ENCODE measurements at places on chromosomes 1 and 21.

GRCh38 chr21:45336870-45337269 is 49.2 kb upstream of the POFUT2 start:
- DNase-seq: no peak

GRCh38 chr1:206909161-206909882 is 12.1 kb downstream of the IL24 start:
- DNase-seq: no peak

- DNase-seq: no peak
Measured at GRCh38 chr1:69483246-69483645, 84.5 kb upstream of the LRRC7 start.

GRCh38 chr1:8677782-8678181 is 139.7 kb downstream of the RERE start:
- DNase-seq: no peak

DNA sequence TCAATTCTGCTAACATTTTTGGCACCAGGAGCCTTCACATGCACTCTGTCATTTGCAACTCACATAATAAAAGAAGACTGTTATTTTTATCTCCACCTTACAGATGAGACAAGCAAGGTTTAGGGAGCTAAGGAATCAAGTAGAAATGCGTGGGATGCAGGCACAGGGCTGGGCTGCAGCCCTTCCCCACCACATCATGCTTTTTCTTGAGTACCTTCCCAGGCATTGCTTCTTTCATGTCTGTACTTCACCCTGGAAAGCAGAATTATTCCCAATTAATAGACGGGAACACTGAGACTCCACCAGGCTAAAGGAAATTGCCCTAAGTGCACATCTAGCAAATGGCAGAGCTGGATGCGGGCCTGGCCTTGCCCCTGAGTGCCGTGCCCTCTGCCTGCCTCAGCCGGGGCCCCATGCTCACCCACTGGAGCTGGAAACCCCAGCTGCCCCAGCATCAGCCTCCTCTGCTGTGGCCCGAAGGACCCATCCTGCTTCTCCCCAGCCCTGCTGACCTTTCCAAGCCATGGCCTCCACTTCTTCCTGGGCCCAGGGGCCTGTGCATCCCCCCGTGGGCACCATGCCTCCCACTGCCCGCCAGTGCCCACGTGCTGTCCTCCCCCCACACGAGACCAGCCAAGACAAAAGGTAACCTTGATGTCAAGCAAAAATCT is 257.5 kb downstream of the TOMM20 start:
- DNase-seq: no peak

- peak; percentile 72 for DNase-seq
Measured at GRCh38 chr1:195604287-195604686, 1004.0 kb downstream of the KCNT2 start.

GRCh38 chr1:55869065-55869464 is 653.9 kb upstream of the USP24 start:
- no peak for DNase-seq

GRCh38 chr1:41468122-41468762 is 16.2 kb downstream of the EDN2 start:
- no peak for DNase-seq

- DNase-seq: no peak
Measured at GRCh38 chr1:88462488-88463261, 221.4 kb upstream of the PKN2 start.

GRCh38 chr1:21628798-21629393 is 40.3 kb downstream of the RAP1GAP start:
- DNase-seq: no peak

GRCh38 chr1:225736437-225737098 is 41.1 kb upstream of the SRP9 start:
- DNase-seq: no peak

DNA sequence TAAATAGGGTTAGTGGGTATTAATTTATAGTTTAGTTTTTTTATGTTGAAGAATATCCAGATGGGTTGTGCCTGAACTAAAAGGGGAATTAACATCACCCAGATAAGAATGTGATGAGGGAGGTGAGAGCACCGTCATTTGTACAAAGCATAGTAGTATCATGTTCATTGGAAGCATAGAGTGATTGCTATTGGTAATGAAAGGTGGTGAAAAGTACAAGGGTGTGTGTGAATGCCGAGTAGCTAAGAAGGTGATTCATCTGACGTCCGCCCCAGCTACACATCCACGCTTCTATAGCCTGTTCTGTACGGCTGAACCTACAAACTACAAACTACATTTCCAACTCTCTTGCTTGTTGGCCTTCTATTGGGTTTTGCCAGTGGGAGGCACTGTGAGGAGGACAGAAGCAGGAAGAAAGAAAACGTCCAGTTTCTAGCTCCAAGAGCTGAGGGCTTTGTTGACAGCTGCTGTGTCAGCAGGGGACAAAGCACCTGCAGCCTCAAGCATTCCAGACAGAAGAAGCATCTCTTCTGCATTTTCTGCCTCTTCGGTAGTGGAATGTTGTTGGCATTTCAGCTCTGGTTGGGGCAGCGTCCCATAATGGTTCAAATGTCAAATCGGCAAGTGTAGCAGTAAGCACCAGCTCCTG is 404.8 kb downstream of the KCTD3 start:
- no peak for DNase-seq

- no peak for DNase-seq
Measured at GRCh38 chr21:41095983-41096382, 72.0 kb upstream of the BACE2 start.

- peak; percentile 4 for DNase-seq
Measured at GRCh38 chr1:233440951-233441401, 113.5 kb downstream of the MAP3K21 start.

- DNase-seq: no peak
Measured at GRCh38 chr1:225848030-225848955, 33.9 kb downstream of the TMEM63A start.

- DNase-seq: no peak
Measured at GRCh38 chr1:178119628-178120027, 25.7 kb downstream of the RASAL2 start.

GRCh38 chr1:201013991-201014815 is 9.3 kb downstream of the KIF21B start:
- DNase-seq: no peak

- DNase-seq: no peak
Measured at GRCh38 chr1:225917536-225917935, 6.5 kb downstream of the PYCR2 start.

DNA sequence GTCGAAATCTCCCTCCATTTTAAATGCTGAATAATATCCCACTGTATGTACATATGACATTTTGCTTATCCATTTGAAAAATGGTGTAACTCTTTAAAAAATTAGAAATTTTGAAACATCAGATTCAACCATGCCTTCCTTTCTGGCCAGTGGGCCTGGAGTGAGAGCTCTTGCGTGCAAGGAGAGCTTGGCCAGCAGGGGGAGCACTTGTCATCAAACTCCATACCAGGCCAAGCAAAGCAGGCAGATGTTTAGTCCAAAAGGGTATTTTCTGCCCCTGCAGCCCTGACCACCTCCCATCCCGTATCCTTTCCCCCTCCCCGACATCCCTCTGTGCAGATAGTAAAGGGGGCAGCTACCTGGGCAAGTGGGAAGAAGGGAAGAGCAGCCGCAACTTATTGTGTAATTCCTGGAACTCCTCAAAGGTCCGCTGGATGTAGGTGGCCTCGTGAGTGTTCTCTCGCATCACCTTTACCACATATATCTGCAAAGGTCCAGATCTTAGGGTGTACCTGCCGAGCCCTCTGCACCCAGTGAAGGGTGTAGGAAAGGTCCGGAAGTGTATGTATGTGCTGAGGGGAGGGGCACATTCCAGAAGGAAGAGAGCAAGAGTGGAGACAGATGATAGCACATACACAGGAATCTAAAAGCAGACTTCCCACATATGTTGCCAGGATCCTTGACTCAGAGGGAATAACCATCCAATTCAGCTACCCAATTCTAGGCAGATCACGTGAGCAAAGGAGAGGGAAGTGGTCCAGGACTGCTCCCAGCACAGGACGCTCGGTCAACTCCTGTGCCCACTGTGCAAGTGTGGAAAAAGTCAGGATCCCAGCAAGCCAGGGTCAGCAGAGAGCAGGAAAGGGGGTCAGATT is 19.9 kb upstream of the PPP1R15B start:
- DNase-seq: no peak

DNA sequence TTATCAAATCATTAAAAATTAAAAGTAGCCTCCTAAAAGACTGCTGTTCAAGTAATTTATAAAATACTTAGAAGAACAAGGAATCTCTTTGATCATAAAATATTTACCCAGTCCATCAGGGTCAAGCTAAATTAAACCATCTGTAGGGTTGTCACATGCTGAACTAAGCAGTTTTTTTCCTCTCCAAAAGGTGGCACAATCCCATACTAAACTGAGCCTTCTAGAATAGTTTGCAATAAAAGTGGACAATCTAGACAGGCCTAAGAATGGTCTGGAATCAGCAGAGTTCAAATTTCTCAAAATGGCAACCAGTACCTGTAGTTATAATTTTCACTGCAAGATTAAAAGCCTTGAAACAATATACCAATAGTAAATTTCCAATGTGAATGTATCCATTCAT is 194.8 kb downstream of the EIF4G3 start:
- DNase-seq: no peak

- DNase-seq: no peak
Measured at GRCh38 chr1:28197682-28198415, 21.4 kb upstream of the PTAFR start.

DNA sequence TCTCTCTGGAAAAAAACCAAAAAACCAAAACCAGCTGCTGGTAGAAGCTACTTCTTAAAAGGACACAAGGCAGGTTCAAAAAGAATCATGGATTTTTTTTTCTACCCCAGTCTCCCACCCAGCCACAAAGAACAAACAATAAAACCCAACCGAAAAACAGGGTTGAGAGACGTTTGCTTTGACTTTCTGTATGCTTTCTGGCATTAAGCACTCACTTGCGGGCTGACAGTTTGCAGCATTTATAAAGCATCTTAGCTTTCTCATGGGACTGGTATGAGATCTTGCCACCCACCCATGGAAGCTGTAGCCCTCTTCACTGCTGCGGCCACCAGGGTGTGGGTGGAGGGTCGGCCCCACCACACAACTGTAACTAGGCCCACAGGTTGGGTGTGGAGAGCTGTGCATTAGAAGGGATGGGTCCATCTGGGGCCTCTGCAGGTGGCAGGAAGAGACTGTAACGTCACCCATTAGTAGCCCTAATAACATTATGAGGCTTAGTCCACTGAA is 165.7 kb downstream of the RHOU start:
- DNase-seq: no peak

DNA sequence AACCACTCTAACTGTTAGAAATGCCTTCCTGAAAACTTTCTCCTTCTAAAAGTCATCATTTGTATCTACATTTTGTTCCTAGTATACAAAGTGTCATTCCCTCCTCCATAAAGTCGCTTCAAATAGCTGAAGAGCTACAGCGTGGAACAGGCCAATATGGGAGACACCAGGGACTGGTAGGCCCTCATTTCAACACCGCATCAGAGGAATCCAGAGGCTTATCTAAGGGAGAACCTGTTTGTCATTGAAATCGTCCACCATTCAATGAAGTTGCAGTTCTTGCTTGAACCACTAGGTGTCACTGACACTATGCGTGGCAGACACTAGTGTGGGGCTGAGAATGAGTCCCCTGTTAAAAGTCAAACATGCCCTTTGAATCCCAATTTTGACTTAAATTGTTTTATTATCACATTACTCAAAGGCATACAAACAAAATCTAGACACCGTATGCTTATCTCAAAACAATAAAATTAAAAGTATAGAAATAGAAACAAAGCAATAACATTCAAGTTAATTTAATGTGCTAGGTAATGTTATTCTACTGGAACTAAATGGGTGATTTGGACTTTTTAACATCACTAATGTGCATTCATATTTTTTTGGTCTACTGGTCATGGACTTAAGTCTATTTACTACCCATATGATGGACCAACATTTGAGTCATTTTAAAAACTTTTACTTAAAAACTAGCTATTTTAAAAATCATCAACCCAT is 182.3 kb downstream of the FCRL5 start:
- DNase-seq: no peak

DNA sequence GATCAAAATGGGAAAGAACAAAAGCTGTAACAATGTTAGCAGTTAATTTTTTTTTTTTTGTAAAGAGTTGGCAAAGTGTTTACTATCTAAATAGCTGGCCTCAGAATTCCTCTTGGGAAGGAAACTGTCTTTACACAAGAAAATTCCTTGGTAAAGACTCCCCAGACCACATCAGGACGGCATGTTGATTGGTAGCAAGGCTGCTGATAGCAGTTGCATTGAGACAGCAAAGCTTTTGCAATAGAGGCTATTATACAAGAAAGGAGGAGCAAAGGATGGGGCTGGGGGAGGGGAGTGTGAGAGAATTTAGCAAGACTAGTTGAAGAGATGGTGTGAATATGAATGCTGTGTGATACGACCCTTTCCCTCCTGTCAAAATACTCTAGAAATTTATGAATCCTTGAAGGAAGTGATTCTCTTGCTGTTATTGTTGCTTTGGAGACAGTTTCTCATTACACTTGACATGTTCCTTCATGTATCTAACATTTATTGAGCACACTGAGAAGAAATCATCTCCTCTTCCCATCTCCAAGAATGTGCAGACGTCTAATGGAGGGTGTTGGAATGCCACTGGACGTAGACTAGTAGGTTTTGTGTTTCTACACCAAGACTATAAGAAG is 355.6 kb downstream of the SIPA1L2 start:
- DNase-seq: no peak

GRCh38 chr1:164635803-164636731 is 77.1 kb downstream of the PBX1 start:
- DNase-seq: no peak

- DNase-seq: peak; percentile 7
Measured at GRCh38 chr1:224894915-224895314, 34.6 kb upstream of the DNAH14 start.

DNA sequence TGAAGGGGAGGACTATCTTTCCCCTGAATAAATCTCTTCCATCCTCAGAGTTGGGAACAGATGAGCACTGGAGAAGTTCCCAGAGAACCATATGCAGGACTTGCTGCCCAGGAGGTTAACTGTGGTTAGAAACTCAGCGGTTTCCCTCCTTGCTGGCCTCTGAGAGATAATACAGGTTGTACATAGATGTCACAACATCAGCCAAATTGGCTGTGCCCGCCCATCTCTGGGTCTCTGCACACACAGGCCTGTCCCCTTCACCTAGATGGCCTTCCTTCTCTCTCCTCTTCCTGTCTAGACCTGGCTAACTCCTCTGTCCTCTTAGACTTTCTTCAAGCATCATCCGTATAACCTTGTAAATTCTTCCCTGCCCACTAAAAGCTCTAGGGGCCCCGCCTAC is 5.7 kb downstream of the RGS5 start:
- DNase-seq: no peak

DNA sequence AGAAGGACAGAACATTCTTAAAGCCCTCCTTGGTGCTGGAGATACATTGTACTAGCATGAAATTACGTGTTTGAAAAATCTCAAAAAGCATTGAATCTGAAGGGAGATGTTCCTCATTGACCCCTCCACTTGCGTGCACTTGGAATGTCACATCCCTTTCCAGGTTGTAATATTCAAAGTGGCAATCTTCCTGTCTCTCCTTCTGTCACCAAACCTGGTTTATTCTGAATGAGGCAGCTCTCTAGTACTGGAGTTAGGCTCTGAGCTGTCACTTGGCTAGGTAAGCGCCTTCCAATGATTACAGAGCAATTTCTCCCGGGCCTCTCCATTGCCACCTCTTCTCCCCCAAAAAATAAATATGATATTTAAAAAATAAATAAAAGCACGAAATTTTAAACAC is 855 bp downstream of the DSCAM start:
- DNase-seq: no peak

- DNase-seq: no peak
Measured at GRCh38 chr1:32345289-32345827, 9.3 kb upstream of the MARCKSL1 start.

All from HS-27A (cell line).